Stimulated activated CD8-positive, alpha-beta memory T cell treated with anti-CD3 and anti-CD28 coated beads, Interleukin-15, amount 100 ng/mL, for 24 hours (primary cell): ENCODE measurements at places on chromosomes 5 and 9.

DNA sequence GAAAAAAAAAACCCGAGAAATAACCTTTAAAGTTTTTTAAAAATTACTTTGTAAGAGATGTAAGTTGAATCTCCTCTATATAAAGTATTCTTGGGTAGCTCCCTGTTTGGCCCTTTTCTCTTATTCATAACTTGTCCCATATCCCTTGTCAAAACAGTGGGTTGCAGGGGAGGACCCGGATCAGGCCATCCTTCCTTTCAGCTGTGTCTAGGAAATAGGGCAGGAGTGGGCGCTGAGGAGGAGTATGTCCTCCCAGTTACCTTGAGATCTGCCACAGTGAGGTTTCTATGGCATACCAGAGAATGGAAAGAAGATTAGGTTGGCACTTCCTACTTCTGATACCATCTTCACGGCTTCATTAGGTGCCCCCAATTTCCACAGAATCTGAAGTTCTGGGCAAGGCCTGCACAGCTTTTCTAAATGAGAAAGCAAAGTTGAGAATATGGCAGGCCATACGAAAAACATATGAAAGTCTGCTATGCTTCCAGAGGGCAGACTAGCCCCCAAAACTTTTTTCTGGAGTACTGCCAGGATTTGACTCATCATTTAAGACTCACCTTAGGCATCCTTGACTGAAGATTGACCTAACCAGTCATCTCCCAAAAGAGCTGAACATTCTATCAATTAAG lies 20.3 kb downstream of the MEF2C start:
- no peak for DNase-seq

GRCh38 chr5:168728546-168729211 lies 149.5 kb upstream of the PANK3 start:
- DNase-seq, result no peak

DNA sequence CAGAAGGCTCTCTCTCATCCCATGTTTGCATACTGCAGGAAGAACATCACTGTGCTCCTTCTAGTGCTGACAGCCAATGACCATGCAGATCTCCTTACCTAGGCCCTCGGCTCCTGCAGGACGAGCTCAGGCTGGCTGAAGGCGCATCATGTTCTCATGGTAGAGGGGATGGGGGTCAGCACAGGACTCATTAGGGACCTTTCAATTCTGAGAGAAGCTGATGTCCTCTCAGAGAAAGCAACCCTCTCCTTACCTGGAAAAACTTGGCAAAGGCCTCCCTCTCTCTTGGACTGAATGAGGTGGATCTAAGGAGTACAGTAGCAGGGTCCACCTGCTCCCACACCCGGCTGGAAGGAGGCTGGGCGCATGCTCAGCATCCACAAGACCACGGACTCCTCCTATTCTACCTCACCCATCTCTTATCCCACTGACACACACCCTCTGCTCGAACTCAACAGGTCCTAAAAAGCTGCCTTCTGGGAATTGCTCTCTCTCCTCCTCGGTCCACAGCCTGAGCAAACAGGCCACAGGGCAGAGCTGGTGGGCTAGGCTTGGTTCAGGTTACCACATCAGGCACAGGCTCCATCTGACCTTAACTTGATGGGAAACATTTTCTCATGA lies 2.9 kb downstream of the IPPK start:
- DNase-seq, result no peak

DNA sequence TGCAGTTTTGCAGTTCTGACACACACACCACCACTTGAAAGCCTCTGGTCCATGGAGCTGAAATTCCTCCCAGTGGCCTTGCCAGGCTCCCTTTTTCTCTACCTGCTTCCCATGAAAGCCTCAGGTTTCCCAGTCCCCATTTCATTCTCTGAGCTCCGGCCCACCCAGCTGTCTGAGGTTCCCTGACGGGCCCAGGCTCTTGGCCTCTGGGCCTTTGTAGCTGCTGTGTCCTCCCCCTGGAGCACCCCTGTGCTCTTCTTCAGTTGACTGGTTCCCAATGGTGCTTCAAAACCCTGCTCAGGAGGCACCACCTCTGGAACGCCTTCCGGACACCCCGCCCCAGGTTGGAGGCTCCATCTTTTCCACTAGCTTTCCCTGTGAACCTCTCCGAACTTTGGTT lies 155.9 kb upstream of the SHB start:
- no peak for DNase-seq

GRCh38 chr9:36831381-36832161 lies 202.5 kb downstream of the PAX5 start:
- no peak for DNase-seq

DNA sequence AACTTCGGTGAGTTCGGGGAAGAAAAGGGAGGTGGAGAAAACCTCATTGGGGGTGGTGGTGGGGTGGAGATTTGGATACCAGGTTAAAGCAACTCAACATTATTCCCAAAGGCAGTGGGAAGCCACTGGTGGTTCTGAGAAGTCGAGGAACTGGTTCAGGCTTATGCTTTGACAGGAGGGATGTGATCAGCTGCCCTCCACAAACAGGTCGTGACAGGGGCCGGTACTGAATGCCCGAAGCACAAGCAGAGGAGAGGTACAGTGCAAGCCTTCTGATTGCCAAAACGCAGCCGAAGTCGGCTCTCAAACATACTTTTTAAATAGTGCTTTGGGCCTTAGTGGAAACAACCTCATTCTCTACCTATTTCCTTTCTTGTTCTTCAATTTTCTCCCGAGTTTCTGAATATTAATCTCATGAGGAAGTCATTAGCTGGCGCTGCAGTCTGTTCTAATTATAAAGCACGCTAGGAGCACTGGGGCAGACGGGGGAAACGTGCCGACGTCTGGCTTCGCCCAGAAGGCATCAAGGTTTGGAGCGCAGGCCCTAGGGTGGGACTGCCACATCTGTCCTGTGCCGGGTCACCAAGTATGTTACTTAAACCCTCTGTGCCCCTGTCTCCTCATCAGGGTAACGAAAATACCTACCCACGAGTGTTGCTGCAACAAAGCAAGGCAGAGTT lies 27.3 kb downstream of the SHB start:
- DNase-seq, result no peak

DNA sequence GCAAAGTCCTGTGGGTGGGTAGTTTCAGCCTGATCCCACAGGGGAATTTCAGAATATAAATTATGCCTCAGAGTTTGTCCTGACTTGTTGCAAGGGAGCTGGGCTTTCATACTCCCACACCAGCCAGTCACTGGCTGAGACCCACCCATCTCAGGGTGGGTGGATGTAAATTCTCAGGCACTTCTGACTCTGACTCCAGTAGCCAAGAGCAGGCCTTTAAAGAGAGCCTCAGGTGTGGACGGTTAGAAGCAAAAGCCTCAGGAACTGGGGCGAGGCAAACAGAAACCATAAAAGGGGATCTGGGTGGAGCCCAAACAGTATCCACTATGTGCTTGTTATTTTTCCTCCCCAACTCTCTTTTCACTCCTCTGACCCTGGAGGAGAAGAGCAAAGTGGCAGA lies 28.6 kb upstream of the FBXW11 start:
- DNase-seq, result no peak

- no peak for DNase-seq
These were observed 51.2 kb upstream of the PALM2AKAP2 start for GRCh38 chr9:109728686-109729300.

- no peak for DNase-seq
These were observed 589.1 kb upstream of the ADAMTS16 start for GRCh38 chr5:4551034-4551433.

DNA sequence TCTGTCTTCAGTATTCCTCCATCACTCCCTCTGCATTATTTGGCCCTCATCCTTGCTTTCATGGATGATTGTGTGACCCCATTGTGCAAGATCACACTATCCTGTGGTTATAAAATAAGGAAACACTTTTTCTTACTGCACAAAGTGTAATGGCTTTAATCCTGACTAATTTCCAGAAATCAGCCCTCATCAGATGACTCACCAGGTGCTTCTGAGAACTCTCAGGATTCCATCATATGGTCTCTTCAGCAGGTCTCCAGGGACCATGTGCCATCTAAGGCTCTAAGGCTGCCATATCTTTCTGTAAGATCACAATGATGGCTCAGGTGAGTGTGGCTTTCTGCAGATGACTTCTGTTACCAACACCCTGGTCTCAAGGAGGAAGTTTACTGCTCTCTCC lies 27.3 kb upstream of the FER start:
- no peak for DNase-seq

GRCh38 chr9:136882109-136882946 lies 4.0 kb upstream of the TRAF2 start:
- DNase-seq, result peak; percentile 57

- DNase-seq, result peak; percentile 53
These were observed 25.0 kb upstream of the SPTLC1 start for GRCh38 chr9:92140074-92140753.

- DNase-seq, result no peak
These were observed 162.0 kb downstream of the RGS3 start for GRCh38 chr9:113625486-113625885.

GRCh38 chr5:143245929-143246561 lies 157.4 kb downstream of the NR3C1 start:
- no peak for DNase-seq

DNA sequence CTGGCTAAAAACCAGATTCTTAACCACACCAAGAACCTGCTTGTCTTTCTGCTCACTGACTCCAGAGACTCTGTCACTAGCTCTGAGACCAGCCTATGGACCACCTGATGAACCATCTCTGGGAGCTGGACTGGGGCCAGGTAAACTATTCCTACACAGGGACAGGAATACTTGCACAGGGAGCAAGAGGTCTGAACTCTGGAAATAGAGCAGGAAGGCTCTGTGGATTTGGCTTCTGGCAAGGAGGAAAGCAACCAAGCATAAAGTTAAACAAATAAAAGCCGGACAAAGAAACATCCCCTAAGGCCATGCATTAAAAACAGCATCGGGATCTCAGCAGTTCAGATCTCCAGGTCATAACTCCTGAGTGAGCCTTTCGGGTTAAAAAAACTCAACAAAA lies 5.6 kb upstream of the SPARC start:
- no peak for DNase-seq
